ENCODE measurements at places on chromosomes 2 and 18.

DNA sequence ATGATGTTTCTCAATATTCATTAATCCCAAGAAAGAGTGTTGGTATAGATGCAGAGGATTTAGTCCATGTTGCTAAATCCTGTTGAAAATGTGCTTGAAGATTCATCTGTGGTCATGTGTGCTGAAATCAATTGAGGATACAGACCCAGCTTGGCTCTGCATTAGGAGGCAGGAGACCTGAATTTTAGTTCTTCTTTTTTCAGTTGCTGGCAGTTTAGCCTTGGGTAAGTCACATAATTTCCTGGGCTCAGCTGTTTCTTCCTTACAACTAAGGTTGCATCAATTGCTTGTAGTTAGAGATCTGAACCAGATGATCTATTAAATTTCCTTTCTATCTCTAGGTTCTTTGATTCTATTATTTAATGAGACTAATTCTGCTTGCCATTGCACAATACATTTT is 54.4 kb downstream of the SETBP1 start:
- no peak for DNase-seq

- no peak for DNase-seq
These were observed 14.4 kb upstream of the PIK3C3 start for GRCh38 chr18:41940506-41941215.

DNA sequence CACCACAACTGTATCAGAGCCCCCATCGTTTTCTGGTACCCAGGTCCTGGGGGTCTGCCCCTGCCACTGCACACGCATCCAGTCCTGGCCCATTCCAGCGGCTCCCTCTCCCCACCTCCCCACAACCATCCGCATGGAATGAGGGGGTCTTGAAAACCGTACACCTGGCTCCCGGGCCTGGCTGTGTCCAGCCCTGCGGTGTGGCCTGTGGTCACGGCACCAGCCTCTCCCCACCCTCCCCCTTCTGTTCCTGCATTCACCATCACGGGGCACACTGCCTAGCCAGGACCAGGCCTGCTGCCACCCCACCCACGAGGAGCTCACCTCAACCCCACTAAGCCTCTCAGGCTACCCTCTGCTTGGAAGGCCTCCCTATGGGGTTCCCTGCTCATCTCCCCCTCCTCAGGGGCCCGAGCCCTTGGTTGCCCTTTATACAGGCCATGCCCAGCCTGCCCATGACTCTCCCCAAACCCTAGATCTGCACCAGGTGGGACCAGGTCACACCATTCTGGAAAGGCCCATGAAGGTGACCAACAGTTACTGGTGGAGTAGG is 11.4 kb downstream of the GPR35 start:
- no peak for DNase-seq

DNA sequence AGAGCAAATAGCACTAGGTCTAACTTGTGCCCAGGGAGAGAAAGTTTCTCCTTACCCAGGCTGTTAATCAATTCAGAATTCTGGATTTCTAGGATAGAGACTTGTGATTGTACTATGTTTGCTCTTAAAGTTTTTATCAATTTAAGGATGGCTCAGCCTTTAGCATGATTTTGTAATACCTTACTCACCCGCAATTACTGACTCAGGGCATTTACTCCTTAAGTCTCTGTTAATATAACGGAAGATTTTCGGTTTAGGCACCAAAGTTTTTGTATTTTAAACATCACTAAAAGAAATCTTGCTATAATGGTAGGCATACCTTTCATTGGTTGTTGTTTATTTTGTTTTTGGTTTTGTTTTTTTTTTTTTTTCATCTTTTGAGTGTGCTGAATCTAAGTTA is 358.2 kb downstream of the RBM43 start:
- no peak for DNase-seq

DNA sequence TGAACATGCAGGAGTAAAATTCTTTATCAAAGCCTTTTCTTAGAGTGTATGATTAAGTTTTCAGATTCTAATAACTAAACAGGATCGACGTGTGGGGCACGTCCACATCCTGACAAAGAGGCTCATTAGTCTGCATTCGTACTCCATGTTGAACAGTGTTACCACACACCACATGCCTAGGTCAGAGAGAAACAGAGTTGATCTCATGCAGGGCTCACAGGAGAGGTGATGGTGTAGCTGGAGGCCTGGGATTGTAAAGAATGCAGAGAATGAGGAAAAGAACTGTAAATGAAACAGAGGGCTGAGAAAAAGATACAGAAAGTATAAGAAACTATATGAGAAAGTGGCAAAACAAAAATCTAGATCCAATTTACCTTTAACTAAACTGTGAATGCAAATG is 632.5 kb downstream of the BCL11A start:
- DNase-seq, result no peak

- no peak for DNase-seq
These were observed 9.3 kb upstream of the FHL2 start for GRCh38 chr2:105407946-105408743.

- DNase-seq, result no peak
These were observed 114.9 kb upstream of the SEC11C start for GRCh38 chr18:59024829-59025228.

DNA sequence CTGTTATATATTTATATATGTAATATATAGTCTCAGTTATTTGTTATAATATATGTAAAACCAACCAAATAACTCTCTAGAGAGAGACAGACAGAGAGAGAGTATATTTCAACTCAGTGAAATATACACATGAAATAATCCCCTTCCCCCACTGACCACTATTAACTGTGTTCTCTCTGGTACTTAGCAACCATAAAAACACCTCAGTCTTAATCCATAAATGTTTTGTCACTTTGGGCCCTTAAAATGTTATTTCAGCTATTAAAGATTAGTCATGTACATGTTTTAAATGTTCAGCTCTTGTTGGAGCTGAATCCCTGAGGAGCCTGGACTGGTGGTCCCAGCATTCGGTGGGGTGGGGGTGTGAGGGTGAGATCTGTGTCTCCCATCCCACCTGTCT is 122.2 kb upstream of the MAP3K20 start:
- DNase-seq, result no peak

GRCh38 chr2:204180649-204181048 is 244.1 kb downstream of the ICOS start:
- DNase-seq, result no peak

DNA sequence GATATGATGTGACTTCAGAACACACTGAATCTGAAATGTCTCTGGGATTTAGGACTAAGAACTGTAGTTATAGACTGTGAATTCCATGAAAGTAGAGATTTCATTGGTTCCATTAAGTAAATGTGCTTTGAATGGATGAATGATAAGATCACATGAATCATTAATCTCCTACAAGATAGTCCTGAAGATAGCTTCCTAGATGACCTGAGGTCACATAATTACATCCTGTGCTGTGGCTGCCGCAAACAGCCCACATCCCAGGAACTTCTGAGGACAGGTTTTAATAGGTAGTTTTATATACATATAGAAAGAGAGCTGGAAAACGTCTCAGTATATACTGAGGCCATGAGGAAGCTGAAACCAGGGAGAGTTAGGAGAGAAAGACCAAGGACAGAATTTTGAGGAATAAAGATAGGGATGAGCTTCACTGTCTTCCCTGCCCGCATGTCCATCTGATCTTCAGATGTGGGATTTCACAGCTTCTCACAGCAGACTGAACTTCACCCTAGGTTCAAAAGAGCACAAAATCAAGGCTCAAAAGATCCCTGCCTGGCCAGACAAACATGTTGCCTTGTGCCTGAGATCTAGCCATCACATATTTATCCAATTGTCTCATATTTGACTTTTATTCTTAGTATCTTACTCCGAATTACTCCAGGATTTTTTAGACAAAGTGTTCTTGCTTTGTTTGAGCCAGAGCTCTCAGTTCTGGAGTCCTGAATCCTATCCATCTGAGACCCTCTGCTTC is 188.2 kb downstream of the IRS1 start:
- no peak for DNase-seq

DNA sequence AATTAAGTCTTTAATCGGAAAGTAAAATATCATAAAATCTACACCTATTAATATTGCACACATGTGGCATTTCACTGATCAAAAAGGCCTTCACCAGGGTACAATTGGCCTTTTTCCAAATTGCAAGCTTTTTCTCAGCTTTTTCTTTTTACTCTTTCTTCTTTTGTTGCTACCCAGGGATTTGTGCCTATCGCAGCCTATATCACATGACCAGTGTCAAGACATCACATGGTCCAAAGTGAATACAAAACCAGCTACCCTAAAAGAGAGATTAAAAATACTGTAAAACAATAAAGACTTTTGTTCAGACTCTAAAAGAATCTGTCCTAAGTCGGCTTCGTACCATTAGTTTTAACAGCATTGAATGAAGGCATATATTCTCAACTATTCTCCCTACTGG is 15.0 kb upstream of the OTX1 start:
- no peak for DNase-seq

DNA sequence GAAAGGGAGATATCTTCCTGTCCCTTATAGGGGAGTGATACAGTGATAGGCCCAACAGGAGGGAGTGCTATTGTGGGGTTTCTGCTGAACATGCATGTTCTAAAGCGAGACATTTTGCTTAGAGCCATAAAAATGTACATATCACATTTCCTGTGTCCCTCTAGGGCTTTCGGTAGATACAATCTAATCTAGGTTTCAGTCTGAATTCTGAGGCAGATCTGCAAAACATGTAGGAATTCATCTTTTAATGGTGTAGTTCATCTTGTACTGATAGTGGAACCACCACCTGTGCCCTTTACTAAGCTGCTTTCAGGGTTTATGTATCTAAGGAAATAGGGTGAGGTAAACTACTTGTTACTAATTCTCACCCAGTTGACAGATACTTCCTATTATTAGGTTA is 73.8 kb downstream of the SPTBN1 start:
- no peak for DNase-seq
